HS-5 (cell line): ENCODE measurements at places on chromosomes 12 and 14.

GRCh38 chr12:4119157-4119761, 154.3 kb upstream of the CCND2 start:
- DNase-seq = no peak

GRCh38 chr12:124422142-124422569, 127.3 kb downstream of the RFLNA start:
- DNase-seq = peak; percentile 8

DNA sequence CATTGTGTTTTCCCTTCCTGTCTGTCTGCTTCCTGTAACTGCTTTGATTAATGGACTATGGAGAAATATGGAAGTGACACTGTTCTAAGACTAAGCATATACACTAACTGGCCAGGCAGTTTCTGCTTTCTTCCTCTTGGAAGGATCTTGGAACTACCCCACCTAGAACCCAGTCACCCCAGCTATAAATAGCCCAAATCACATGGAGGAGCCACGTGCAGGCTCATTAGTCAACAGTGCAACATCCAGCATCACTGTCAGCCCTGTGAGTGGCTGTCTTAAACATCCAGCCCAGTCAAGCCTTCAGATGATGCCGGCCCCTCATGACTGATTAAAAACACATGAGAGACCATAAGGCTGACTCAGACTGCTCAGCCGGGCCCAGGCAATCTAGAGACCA, 39.2 kb downstream of the BCAT1 start:
- peak; percentile 64 for DNase-seq

DNA sequence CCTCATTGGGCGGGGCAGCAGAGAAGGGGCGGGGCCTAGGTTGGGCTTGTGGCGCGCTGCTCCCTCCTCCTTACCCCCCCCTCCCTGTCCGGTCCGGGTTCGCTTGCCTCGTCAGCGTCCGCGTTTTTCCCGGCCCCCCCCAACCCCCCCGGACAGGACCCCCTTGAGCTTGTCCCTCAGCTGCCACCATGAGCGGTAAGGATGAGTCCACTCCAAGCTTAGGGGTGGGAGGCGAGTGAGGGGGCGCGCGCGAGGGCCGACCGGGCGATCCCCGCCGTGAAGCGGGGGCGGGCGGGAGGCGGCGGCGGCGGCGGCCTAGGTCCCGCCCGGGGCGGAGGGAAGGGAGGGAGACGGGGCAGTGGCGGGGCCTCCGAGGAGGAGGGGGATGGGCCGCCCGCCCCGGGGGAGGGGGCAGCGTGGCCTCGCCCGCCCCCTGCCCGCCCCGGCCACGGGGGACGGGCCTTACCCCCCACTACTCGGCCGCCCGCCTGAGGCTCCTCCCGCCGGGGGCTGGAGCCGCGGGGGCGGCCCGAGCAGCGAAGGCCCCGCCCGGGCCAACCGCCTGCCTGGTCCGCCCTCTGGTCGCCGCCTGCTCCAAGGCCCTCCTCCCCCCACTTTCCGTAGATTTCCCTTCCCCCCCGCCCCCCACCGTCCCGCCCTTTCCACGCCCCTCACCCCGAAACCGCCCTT, at the start of gene SP1:
Gene SP1 (plus strand): TSS at position 73 of the 690 bp plus-strand sequence. CDS start 116 bp downstream, at position 189.
- DNase-seq = peak; percentile 53

GRCh38 chr14:28773176-28773575, 6.6 kb downstream of the FOXG1 start:
- no peak for DNase-seq

GRCh38 chr12:101186291-101186690, 23.7 kb downstream of the SLC5A8 start:
- no peak for DNase-seq

GRCh38 chr14:100609941-100610391, 22.7 kb upstream of the BEGAIN start:
- no peak for DNase-seq

- DNase-seq = no peak
These were observed 39.6 kb upstream of the SFSWAP start for GRCh38 chr12:131671276-131671675.

- peak; percentile 25 for DNase-seq
These were observed 8.3 kb downstream of the FMNL3 start for GRCh38 chr12:49698619-49699545.

GRCh38 chr12:116391501-116391900, 114.0 kb upstream of the MED13L start:
- no peak for DNase-seq

DNA sequence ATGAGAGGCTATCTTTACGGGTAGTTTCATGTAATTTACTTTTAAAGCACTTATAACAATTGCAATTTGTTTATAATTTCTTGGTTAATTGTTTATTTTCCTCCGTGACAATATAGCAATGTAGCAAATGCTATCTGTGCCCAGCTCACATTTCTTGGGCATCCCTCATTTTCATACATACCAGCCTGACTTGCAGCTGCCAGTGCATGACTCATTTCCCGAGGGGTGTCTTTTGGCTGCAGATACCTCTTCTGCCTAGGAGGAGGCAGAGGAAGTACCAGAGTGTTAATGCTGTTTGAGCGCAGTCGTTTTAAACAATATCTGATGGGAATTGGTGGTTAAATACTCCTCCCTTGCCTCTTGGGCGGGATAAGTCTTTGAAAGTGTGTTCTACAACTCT, 104.2 kb upstream of the ABCD2 start:
- peak; percentile 52 for DNase-seq

- DNase-seq = no peak
These were observed 12.3 kb upstream of the PITPNM2 start for GRCh38 chr12:123163227-123163626.

DNA sequence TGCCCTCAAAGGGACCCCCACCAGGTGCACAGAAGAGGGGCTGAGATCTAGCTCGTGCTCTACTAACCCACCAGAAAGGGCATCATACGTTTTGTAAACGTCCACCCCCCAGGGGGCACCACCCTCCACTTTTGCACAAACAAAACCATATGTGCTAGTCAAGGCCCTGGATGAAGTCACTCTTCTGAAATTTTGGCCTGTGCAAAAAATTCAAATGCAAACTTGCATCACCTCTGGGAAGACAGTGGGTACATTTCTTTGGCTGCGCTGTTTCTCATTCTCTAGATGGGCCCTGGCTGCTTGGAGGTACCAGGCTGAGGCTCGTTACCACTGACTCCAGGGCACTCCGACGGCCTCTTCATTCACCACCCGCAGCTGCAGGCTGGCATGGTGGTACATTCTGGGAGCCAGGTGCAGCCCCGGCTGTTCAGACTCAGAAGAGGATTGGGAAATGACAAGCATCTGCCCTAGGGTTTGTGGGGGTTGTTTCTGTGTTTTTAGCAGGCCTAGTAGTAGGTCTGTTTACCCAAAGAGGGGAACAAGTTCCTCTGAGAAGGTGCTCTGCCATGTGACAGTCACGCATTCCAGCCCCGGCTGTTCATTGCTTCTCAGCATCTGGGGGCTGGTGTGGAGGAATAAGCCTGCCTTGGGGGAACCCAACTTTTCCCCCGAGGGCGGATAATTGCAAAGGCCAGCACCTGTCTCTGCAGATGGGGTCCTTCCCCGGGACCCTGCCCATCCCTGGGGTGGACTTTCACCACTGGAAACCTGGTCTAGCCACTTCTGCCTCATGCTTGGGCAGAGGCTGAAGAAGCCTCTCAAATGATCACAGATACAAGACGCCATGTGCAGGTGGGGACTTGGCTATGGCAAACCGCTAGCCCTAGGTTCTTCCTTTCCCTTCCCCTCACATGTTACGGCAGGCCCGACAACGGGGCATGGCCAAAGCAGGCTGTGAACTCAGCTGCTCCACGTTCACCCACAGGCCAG, 147.6 kb downstream of the DPF3 start:
- peak; percentile 87 for DNase-seq

GRCh38 chr12:128911861-128912260, 58.6 kb downstream of the GLT1D1 start:
- DNase-seq = no peak

- DNase-seq = peak; percentile 82
These were observed 36.0 kb downstream of the RTRAF start for GRCh38 chr14:52025310-52025709.

- no peak for DNase-seq
These were observed 6.2 kb downstream of the P2RX4 start for GRCh38 chr12:121216102-121216501.

DNA sequence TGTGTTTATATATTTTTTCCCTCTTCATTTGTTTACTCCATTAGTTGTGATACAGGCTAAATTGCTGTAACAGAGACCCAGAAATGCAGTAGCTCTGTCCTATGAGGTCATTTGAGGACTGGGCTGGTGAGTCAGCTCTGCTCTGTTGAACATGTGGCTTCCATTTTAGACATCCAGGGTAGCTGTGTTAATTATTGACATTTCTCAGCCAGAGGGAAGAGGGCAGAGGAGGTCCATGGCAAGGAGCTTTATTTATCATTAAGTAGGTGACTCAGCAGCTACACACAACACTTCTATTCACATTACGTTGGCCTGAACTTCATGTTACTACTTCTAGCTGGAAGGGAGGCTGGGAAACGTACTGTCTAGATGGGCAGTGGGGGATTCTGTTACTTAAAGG, 85.4 kb downstream of the PTCSC3 start:
- peak; percentile 82 for DNase-seq

DNA sequence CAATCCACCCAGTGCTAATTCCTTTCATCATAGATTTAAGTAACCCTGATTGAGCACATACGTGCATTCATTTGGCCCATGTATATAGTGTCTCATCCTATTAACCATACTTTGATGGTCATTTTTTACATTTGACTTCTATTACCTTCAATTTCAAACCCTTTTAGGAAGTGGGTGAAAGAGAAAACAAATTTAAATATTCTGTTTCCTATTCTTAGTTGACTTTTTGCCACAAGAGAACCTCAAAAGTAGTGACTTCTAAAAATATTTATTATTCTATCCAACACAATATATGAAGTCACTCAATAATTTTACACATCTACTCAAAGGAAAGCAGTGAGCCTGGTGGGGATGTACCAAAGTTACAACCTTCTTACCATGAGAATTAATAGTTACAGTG, 164.9 kb downstream of the CEP128 start:
- no peak for DNase-seq

DNA sequence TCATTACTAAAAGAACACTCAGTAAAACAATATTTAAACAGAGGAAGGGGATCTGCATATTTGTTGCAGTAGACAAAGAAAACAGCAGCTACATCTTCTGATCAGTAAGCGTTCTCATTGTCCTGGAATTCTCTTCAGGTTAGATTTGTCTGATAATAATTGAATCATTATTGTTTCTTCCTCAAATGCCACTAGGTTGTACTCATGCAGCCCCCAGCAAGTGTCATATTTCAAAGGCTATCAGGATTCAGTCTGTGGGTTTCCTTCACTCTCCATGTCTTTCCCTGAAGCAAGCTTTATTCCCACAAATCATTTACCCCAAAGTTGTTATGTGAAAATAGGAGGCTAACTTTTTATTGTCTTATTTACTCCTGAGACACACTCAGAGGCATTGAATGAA, 14.7 kb downstream of the PIK3C2G start:
- peak; percentile 32 for DNase-seq

- DNase-seq = no peak
These were observed 148.8 kb upstream of the CNOT2 start for GRCh38 chr12:70094467-70094866.

GRCh38 chr12:64720884-64721283, 38.3 kb downstream of the GNS start:
- no peak for DNase-seq

DNA sequence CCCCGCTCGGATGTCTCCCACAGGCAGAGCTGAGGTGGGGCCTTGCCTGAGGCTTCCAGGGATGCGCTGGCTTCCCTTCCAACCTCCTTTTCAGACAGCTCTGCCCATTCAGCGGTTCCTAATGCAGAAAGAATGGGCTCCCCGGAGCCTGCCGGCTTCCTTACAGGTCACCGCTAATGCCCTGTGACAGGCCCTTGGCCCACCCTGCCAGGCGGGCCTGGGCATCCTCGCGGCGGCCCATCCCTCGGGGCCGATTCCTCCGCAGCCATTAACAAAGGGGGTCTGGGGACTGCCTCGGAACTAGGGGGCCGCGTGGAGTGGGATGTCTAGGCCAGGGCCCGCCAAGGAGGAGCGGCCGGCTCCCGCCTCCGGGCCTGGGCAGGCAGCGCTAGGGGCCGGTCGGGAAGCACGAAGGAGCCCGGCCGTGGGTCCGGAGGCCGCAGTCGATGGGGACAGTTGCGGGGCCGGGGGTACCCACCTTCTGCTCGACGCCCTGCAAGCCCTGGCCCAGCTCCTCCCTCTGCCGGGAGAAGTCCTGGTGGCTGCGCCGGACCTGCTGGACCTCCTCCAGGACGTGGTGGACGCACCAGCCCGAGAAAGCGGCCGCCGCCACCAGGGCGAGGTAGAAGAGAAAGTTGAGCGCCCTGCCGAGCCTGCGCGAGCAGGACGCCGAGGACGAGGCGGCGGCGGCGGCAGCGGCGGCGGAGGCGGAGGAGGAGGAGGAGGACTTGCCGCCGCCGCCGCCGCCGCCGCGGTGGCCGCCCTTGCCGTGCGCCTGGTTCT, 738 bp downstream of the CKAP4 start:
- no peak for DNase-seq

DNA sequence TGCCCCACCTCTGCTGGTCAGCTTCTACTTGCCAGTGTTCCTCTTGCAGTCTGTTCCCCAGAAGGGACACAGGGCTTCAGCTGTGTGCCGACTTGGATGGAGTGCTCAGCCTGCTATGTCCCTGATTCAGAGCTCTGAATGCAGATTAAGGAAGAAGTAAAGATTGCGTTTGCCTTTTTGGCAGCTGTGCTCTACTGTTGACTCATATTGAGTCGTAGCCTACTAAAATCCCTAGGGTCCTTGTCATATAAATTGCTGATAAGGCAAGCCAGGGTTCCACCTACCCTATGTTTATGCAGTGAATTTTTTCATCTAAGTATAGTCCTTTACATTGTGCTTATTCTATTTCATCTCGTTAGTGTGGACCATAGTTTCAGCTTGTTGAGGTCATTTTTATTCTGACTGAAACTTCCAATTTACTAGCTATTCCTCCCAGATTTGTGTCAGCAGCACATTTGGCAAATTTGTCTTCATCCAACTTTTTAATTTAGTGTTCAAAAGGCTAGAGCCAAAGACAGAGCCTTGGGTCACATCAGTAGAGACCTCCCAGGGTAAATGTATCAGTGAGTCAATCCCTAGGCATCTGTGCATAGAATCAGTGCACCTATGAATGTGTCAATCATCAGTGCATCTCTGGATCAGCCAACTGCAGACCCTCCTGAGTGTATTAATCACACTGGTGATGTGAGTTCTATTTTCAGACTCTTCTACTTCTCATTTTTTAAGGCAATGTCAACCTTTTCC, 31.9 kb downstream of the CACNA1C start:
- peak; percentile 49 for DNase-seq

GRCh38 chr14:89371585-89372511, 45.2 kb downstream of the FOXN3 start:
- no peak for DNase-seq

GRCh38 chr14:102043251-102044025, 43.4 kb downstream of the HSP90AA1 start:
- DNase-seq = no peak
